ENCODE measurements at places on chromosomes 7 and 10. TPM values are rescaled to one million over a fixed set of nuclear protein-coding genes. Genes with fewer than 3 reads are reported as not detected.

CRHR2 gene
- not detected for polyA plus RNA-seq

ZNF853 gene
- 0.03 TPM for polyA plus RNA-seq

TEX47 gene
- polyA plus RNA-seq = not detected

BLNK gene
- polyA plus RNA-seq = 4.4 TPM

HOXA1 gene
- polyA plus RNA-seq = 5.2 TPM

RPEL1 gene
- 0.04 TPM for polyA plus RNA-seq

DNA sequence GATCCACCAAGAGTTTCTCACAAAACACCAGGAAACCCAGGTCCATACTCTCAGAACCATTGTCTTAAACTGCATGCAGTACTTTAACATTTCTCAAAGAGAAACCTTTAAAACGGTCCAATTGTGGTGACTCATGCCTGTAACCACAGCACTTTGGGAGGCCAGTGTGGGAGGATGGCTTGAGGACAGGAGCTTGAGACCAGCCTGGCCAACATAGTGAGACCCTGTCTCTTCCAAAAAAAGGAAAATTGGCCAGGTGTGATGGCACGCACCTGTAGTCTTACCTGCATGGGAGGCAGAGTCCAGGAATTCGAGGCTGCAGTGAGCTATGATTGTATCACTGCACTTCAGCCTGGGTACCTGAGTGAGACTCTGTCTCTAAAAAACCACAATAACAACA is 97.5 kb upstream of the OIT3 start:
- H3K27ac ChIP-seq = no peak overlapping the region
- H3K4me3 ChIP-seq = no peak overlapping the region
- H3K36me3 ChIP-seq = no peaks in the 10 kb centered on the region
- no peak for DNase-seq
- no peaks in the 10 kb centered on the region for H3K27me3 ChIP-seq

DNA sequence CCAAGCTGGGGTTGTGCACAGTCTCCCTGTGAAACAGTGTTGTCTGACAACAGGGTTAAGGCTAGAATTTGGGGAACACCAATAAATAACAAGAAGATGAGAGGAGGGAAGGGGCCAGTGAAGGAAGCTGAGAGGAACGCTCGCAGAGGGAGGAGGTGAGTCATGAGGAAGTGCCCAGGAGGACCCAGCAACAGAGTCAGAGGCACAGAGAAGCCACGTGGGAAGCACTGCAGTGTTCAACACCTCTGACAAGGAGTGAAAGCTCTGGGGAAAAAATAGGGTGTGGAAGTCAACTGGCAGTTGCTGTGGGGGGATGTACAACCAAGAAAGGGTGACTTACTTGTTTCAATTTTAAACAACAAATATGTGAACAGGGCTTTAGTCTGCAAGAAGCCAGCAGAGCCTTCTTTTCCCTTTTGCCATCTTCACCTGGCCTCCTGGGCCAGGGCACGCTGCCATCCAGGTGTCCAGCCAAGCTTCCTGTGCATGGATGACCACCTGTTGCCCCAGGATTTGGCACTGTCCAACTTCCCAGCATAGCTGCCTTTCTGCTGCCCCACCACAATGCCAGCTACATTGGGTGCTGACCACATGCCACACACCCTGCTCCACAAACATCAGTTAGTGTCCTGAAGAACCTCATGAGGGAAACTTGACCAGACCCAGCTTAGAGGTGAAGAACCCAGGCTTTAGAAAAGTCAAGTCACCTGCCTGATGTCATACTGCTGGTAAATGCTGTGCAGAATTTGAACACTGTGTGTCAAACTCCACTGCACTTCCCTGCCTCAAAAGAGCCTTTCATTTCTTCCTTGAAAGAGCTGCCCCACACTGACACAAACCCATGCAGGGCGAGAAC is 69.6 kb downstream of the ATXN7L1 start:
- no peaks in the 10 kb centered on the region for H3K27me3 ChIP-seq
- H3K36me3 ChIP-seq = no peaks in the 10 kb centered on the region
- DNase-seq = no peak
- H3K4me3 ChIP-seq = no peak overlapping the region
- peak overlapping the region; percentile 56 for H3K27ac ChIP-seq
- peaks cover 43% of the 10 kb centered on the region for H3K4me1 ChIP-seq

DNA sequence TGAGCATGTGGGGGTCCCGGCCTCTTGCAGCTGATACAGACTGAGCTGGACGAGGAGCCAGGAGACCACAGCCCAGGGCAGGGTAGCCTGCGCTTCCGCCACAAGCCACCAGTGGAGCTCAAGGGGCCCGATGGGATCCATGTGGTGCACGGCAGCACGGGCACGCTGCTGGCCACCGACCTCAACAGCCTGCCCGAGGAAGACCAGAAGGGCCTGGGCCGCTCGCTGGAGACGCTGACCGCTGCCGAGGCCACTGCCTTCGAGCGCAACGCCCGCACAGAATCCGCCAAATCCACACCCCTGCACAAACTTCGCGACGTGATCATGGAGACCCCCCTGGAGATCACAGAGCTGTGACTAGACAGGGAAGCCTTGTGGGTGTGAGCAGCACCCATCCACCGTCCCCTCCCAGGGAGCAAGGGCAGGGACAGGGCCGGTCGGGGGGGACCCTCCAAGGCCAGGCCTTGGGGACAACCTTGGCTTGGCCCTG is 36.1 kb downstream of the PSAP start:
- DNase-seq = no peak
- no peak overlapping the region for H3K4me3 ChIP-seq
- H3K27ac ChIP-seq = no peak overlapping the region
- peaks cover 36% of the 10 kb centered on the region for H3K36me3 ChIP-seq
- H3K4me1 ChIP-seq = no peaks in the 10 kb centered on the region

- DNase-seq = no peak
- no peak overlapping the region for H3K27ac ChIP-seq
- H3K27me3 ChIP-seq = no peaks in the 10 kb centered on the region
Measured at GRCh38 chr10:109405338-109405737, 518.0 kb downstream of the XPNPEP1 start.

- no peak overlapping the region for H3K27ac ChIP-seq
- no peaks in the 10 kb centered on the region for H3K36me3 ChIP-seq
- DNase-seq = no peak
- H3K4me3 ChIP-seq = no peak overlapping the region
- no peaks in the 10 kb centered on the region for H3K27me3 ChIP-seq
Measured at GRCh38 chr10:31028081-31028480, 3.6 kb downstream of the ZNF438 start.

GRCh38 chr10:69872323-69872722 is 70.6 kb downstream of the COL13A1 start:
- peaks cover 35% of the 10 kb centered on the region for H3K4me1 ChIP-seq
- no peaks in the 10 kb centered on the region for H3K36me3 ChIP-seq
- H3K27ac ChIP-seq = no peak overlapping the region
- DNase-seq = no peak

DNA sequence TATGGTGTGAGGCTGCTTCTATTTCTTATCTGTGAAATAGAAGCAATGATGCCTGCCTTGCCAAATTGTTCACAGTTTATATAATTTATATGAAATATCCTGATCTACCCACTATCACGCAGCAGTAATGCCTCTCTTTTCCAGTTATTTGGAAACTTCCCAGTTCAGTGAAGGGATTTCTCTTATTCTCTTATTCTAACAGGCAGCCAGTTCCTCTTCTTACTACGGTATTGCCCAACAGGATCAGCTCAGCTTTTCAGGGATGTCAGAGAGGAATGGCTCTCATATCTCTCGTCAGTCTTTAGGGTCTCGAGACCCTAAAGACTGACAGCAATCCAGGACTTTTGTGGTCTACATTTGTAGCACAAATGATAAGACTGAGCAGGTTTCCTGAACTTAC is 215.6 kb downstream of the CREB5 start:
- no peak for DNase-seq
- no peak overlapping the region for H3K4me3 ChIP-seq
- H3K27ac ChIP-seq = no peak overlapping the region
- peaks cover 6% of the 10 kb centered on the region for H3K4me1 ChIP-seq
- no peaks in the 10 kb centered on the region for H3K36me3 ChIP-seq

DNA sequence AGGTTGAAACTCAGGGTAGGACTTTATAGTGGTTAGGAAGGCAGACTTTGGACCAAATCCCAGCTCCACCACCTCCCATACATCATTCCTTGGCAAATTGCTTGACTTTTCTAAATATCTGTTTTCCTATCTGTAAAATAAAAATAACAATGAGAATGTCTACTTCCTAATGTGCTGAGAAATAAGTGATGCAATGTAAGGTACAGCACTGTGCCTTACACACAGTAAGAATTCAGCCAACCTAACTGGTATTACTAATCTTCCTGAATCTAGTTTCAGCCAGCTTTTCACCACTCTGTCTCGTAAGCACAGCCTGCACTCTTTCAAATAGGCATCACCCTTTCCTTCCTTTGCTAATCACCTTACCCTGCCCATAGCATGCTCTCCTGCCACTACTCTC is 9.7 kb downstream of the PRLHR start:
- H3K36me3 ChIP-seq = no peaks in the 10 kb centered on the region
- no peak overlapping the region for H3K27ac ChIP-seq
- no peak overlapping the region for H3K4me3 ChIP-seq
- no peak for DNase-seq
- H3K27me3 ChIP-seq = peaks cover 9% of the 10 kb centered on the region

GRCh38 chr7:25795824-25796235 is 356.2 kb upstream of the NFE2L3 start:
- DNase-seq = no peak
- no peaks in the 10 kb centered on the region for H3K4me1 ChIP-seq
- H3K27me3 ChIP-seq = no peaks in the 10 kb centered on the region
- H3K4me3 ChIP-seq = no peak overlapping the region
